Activated naive CD4-positive, alpha-beta T cell (primary cell): ENCODE measurements at places on chromosomes 13 and 19.

- no peak for DNase-seq
Measured at GRCh38 chr19:1004803-1005664, 4.8 kb downstream of the GRIN3B start.

GRCh38 chr19:55461974-55462626 is 658 bp upstream of the ISOC2 start:
- no peak for DNase-seq

GRCh38 chr13:110415669-110416068 is 108.6 kb downstream of the COL4A2 start:
- no peak for DNase-seq

GRCh38 chr13:109869312-109870237 is 83.2 kb upstream of the IRS2 start:
- no peak for DNase-seq

DNA sequence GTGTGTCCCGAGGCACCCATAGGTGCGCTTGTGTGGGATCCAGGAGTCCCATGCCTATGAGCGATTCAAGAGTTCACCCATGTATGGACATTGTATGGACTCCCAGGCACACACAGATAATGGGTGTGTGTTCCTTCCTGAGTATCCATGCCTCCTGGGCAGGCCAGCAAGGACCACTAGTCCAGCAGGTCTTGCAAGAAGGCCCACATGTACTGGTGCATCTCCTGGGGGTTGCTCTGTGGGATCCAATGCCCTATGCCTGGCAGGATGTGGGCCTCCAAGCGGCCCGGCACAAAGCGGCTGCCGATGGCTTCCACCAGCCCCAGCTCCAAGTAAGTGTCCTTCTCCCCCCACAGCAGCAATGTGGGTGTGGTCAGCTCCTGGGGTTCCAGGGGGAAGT is 5.0 kb downstream of the EPHX3 start:
- DNase-seq, result no peak

DNA sequence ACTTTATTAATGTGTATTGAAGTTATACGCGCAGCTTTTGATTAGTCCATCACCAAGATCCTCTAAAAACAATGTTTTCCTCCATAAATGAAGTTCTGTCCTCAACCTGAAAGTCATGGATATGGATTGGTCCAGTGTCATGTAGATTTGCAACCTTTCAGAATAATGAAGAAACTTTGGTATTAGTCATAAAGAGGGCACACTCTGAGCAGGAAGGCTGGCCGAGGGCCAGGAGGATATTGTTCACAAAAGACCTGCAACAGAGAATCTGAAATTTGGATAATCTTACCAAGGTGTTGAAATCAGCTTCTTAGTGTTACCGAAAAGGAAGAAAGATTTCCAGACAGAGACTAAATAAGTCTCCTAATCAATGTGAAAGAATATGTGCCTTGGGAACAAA is 20.7 kb downstream of the CLDN10 start:
- DNase-seq, result no peak

DNA sequence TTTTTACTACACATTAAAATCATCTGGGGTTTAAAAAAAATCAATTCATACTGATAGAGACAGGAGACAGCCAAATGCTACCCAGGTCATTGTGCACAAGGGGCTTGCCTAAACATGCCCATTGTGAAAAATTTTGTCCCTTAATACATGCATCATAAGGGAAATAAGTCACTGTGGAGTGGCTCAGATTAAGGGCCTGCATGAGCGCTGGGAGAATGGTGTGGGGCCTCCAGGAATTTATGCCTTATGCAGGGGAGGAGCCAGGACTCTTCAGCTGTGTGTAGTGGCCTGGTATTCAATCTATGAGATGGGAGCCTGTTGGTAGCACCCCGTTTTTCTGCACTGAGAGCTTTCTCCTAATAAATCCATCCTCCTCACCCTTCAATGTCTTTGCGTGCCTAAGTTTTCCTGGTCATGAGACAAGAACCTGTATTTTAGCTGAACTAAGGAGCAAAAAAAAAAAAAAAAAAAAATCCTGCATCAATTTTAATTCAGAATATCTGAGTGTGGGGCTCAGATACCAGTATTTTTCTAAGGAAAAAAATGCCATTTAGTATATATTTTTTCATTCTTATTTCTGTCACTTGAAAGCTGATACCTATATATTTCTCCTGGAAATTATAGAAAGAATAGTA is 997.6 kb upstream of the ATXN8OS start:
- no peak for DNase-seq

DNA sequence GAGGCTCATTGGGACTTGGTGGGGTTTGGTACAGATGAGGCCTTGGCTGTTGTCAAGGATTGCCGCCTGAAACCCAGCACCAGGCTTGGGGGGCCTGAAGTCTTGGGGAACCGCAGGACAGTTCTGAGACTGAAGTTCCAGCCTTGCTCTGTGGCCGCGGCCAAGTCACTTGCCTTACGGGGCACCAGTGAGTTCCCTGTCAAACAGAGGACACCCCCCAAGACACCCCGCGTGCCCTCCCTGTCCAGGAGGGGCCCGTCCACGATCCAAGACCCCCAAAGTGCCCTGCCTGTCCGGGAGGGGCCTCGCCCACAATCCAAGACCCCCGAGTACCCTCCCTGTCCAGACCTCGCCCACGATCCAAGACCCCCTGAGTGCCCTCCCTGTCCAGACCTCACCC is 2.5 kb downstream of the CDC34 start:
- DNase-seq, result no peak

DNA sequence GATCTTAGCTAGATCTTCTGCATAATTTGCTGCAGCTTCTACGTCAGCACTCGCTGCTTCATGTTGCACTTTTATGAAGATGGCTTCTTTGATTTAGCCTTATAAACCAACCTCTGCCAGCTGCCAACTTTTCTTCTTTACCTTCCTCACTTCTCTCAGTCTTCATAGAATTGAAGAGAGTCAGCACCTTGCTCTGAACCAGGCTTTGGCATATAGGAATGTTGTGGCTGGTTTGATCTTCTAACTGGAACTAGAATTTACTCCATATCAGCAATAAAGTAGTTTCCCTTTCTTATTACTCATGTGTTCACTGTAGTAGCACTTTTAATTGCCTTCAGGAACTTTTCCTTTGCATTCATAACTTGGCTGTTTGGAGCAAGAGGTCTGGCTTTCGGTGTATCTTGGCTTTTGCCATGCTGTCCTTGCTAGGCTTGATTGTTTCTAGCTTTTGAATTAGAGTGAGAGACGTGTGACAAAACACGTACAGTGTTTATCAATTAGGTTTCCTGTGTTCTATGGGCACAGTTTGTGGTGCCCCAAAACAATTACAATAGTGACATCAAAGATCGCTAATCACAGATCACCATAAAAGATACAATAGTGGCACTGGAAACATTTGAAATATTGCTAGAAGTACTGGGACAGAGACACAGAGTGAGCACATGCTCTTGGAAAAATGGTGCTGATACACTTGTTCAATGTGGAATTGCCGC is 50.7 kb downstream of the NDFIP2 start:
- no peak for DNase-seq

DNA sequence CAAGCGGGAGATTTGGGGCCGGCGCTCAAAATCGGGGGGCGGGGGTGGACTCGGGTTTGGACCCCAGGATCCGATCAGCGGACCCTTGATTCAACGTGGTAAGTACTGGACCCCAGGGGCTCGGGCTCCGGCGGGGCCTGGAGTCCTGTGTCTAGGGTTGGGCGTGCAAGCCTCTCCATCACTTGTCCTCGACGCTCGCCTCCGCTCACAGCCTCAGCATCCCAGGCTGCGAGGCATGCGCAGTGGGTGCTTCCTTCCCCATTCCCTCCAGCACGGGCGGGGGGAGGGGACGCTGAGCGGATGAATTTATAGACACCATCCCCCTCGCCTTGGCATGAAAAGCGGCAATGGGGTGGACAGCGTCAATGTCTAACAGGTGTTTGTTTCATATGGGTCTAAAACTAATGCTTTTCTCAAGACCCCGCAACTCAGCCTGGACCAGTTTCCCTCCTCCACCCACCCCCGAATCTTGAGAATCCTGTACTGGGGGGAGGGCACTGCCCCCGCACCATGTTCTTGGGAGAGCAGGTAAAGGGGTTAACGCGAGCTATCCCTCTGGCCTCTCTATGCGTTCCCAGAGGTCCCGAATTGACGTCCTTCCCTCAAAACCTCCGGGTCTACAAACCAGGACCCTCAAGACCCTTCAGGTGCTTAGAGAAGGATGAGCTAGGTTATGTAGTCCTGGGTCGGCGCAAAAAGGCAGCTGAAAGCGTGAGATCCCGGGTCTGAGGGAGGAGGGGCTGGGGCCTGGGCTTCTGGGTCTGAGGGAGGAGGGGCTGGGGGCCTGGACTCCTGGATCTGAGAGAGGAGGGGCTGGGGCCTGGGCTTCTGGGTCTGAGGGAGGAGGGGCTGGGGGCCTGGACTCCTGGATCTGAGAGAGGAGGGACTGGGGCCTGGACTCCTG is 579 bp downstream of the CPT1C start:
- DNase-seq, result no peak

GRCh38 chr19:8042900-8043299 is 9.7 kb upstream of the CCL25 start:
- no peak for DNase-seq

DNA sequence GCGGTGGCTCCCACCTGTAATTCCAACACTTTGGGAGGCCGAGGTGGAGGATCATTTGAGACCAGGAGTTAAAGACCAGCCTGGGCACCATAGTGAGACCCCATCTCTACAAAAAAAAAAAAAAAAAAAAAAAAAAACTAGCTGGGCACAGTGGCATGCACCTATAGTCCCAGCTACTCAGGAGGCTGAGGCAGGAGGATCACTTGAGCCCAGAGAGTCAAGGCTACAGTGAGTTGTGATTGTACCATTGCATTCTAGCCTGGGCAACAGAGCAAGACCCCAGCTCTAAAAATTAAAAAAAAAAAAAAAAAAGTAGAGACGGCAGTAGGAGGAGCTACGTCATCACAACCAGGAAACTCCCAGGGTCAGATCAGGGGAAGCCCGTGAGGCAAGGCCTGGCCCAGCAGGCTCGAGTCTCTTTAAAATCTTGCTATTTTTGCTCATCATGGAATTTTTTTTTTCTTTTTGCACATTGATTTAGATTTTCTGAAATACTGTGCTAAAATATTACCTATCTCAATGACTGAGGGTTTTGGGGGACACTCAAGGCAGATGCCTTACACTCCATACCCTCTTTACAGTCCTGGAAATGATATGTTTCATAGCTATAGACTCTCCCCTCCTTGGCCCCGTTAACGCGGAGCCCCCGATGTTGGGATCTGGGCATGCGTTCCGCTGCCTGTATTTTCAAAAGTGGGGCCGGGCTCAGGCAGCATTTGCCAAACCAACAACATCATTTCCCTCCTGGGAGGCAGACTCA is 44.4 kb upstream of the USE1 start:
- no peak for DNase-seq

DNA sequence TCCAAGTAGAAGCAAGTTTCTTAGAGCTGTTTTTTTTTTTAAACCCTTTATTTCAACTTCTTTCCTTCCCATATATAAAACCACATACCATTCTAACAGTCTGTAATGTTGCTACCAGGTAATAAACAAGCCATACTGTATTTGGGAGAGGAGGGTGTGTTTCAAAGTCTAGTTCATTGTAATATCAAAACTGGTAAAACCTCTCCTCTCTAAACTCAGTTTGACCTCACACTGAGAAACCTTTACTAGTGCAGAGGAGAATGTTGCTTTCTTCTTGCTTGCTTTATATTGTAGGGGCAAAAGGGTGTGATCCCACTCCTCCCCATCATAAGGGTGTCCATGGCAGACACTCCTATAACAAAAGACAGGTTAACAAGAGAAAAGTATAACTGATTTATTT is 155.1 kb downstream of the GGACT start:
- DNase-seq, result no peak

GRCh38 chr13:42393573-42394360 is 121.8 kb downstream of the AKAP11 start:
- no peak for DNase-seq

GRCh38 chr13:23824371-23824770 is 64.8 kb downstream of the MIPEP start:
- no peak for DNase-seq

GRCh38 chr13:80870186-80870585 is 529.3 kb upstream of the SPRY2 start:
- DNase-seq, result no peak

DNA sequence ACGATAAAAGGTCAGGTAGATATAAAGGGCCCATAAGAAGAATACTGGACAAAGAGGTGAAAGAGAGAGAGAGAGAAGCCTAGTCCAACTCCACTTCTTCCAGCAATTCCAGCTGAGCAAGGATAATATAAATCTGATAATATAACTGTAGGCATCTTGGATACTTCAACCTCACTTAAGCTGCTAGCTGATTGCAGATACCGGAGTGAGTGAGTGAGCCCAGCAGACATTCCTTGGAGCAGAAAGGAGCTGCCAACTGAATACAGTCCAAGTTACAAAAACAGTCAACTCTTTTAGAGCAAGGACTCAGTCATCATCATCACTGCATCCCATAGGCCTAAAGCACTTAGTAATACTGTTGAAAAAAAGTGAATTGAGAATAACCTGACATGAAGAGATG is 387.6 kb downstream of the SLITRK6 start:
- DNase-seq, result no peak

DNA sequence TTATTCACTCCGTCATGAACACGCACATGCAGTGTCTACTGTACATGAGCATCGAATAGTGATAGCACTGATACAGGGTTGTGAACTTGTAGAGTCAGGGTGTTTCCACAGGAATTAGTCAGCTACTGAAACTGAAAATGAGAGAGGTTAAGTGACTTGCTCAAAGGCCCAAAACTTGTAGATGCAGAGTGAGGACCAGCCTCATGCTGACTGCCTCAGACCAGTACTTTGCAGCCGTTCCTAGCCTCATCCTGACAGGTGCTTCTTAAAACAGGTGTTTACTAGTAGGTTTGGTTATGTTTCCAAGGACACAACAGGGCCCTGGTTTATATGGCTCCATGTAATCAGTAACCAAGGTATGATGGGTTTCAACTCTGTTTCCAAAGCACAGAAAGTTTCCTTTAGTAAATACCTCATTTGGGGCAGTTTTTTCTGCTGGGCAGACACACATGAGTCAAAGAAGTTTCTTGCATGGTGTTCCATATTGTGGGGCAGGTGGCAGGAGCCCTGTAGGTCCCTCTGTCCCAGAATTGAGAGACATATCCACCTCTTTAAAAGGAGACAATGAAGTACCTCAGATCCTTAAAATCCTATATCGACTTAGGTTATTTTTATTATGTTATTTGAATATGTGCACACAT is 16.0 kb downstream of the FGF9 start:
- DNase-seq, result no peak
